ENCODE measurements at places on chromosomes 7 and 10.
A peak's percentile ranks its signal among the peaks of the same experiment; 100 is the strongest.

GRCh38 chr10:61786728-61787127 is 114.8 kb upstream of the ARID5B start:
- peak; percentile 75 for DNase-seq

DNA sequence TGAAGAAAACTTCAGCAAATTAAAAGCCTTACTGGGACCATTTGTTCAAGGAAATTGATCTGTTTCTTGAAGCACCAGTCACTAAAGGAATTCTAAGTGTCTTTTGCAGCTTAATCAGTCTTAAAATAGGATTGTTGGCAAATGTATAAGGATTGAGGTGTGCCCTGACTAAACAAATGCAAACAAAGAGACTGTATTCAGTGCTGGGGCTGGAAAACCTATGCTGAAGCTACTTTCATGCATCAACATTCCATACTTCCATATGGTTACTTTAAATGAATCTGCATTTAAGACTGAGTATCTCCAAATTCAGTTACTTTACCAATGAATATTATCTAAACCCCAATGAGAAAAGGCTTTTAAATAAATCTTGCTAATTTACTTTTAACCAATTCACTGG is 183.3 kb downstream of the ELAPOR2 start:
- no peak for DNase-seq

DNA sequence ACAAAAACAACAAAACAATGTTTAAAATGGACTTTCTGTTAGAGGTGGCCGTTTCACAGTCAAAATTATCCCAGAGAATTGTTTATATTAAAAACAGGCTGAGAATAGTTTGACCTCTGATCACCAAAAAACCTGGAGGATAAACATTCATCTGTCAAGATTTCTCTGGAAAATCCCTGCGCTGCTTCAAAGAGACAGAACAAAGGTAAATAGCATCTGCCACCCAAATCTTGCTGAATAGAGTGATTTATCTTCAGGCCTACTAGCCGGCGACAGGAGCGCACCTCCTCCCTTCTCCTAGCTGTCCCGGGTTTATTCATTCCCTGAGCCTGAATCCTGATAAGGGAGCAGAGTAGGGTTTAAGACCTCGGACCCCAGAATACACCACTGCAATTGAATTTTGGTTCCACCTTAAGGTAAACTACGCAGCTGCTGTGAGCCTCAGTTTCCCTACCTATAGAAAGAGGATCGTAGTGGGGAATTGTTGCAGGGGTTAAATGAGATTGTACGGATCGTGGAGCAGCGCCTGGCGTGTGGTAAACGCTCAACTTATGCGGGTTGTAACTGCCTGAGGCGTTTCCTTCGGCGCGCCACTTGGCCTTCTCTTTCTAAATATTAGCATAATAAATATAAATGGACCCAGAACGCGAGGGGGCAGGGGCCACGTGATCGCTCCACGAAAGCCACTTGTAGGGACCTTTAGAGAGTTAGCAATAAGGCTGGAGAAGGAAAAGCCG is 498 bp upstream of the ST7 start:
- no peak for DNase-seq

DNA sequence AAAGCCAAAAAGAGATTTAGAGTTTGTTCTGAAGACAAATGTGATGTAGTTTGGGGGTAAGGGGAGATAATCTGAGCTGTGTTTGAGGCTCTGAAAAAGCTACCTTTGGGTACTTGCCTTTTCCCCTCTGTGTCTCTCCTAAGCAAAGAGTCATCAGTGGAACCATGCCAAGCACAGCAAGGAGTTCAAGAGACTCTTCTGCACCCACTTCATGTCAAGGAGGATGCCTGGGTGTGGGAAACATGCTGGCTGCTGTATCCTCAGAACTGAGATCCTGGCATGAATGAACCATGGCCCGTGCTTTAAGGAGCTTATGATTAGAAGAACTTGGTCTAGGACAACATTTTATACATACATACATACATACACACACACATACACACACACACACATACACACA is 142.9 kb downstream of the NOC3L start:
- DNase-seq: no peak

- DNase-seq: no peak
Observed at GRCh38 chr7:47074702-47075153, 507.2 kb downstream of the TNS3 start.

DNA sequence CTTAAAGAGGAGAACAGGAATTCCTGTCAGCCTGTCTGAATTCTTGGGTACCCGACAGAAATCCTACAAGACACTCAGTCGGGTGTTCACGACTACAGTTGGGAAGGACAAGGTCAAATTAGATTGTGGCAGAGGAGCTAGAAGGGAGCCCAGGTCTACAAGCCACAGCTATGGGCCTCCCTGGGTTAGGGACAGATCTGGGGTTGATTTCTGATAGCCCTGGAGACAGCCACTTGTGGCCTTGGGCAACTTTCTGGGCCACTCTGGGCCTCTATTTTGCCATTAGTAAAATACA is 39.7 kb upstream of the ANTXRL start:
- no peak for DNase-seq

DNA sequence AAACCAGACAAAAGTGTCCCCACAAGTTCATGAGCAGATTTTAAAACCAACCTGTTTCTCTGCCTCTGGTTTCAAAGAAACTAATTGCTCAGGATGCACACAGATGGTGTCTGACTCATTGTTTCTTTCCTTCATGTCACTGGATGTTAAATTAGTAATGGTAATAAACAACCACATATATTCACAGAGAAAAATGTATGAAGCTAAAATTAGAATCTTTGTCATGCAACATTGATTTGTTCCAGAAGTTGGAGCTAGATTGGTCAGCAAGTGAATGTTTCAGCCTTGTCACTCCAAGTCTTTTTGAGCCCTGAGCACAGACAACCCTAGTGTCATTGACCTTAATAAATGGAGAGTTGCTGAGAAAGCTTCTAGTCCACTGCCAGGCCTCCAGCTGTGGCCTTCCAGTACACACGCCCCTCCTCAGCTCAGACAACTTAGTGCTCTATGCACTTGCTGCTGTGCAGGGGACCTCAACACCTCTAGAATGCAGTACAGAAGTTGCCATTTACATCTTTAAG is 175.9 kb downstream of the CCDC71L start:
- DNase-seq: peak; percentile 89

DNA sequence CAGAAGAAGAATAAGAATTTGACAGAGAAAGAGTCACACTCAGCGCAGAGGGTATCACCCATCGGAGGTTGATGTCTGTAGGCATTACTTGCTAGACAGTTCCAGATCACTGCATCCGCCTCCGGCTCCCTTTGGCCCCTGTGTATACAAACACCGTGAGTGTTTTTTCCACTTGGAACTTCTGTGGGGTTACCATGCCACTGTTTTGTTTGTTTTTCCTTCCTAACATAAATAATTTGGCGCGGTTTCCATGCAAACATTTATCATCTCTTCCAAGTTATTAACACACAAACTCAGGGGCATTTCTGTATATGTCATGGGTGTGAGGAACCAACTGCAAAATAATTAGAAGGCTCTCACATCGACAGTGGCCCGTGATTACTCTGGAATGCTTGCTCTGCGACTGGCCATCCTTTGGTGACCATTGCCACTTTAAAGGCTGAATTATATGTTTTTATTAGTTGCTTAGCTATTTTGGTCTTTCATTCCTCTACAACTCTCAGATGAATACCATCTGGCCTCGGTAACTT is 612.2 kb upstream of the MKI67 start:
- no peak for DNase-seq

DNA sequence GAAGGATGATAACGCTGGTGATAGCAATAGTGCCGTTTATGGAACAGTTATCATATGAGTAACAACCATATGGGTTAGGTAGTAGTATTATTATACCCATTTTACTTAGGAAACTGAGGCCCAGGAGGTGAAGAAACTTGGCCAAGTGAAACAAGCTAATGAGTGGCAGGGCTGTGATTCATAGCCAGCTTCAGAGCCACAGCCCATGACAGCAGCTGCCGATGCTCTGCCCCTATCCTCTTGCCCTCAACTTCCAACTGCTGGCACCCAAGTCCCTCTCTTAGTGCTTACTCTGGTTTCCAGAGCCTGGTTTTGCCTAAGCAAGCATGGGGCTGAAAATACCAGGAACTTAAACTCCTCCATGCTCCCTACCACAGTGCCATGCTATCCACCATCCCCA is 12.3 kb downstream of the SH3PXD2A start:
- DNase-seq: no peak

GRCh38 chr10:124616040-124616835 is 127.9 kb downstream of the FAM53B start:
- DNase-seq: no peak

DNA sequence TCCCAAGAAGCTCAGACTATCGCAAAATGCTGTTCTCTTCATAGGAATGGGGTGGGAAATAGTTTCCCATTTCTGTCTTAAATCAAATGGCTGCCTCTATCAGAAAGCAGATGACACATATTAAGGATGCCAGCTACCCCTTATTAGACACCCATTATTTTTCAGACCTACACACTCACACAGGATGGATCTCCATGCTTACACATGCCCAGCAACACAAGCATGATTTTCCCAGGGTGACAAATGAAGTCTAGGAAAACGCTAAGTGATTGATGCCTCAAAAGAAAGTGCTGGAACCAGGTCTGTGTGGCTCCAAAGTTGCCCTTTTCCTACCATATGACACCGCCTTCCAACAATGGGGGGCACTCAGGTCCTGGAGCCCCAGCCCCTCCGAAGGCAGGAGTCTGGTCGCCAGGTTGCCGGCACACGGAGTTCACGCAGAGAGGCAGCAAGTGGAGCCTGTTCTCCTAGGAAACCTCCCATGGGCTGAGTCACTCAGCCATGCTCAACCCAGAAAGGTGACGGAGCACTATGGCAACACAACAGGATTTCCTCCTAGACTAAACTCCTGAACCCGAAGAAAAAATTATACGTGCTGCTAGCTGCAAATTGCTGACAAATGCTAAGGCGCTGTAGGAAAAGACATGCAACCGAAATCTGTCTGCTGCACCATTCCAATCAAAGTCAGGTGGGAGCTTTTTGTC is 19.8 kb downstream of the VOPP1 start:
- DNase-seq: peak; percentile 94

GRCh38 chr7:35967366-35968139 is 166.7 kb downstream of the SEPTIN7 start:
- no peak for DNase-seq

DNA sequence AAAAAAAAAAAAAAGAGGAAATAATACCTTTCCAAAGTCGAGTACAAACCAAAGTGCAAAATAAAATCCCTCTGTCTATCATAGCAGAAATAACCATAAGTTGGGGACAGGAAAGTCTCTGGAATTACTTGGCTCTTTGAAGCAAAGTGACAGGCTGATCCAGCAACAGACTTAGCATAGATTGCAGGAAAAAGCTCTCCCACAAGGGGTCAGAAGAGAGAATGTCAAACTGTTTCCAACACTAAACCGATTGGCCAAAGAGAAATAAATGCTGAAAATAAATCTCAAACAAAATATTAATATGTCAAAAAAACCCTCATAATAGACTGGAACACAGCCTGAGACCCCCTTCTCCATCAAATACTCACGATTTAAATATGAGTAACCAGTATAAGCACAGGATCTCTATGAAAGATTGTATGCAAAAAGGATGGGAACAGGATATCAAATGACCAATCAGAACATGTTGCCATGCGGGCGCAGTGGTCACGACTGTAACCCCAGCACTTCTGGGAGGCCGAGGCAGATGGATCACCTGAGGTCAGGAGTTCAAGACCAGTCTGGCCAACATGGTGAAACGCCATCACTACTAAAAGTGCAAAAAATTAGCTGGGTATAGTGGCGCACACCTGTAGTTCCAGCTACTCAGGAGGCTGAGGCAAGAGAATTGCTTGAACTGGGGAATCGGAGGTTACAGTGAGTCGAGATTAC is 1000.7 kb upstream of the LRRN3 start:
- DNase-seq: peak; percentile 51

DNA sequence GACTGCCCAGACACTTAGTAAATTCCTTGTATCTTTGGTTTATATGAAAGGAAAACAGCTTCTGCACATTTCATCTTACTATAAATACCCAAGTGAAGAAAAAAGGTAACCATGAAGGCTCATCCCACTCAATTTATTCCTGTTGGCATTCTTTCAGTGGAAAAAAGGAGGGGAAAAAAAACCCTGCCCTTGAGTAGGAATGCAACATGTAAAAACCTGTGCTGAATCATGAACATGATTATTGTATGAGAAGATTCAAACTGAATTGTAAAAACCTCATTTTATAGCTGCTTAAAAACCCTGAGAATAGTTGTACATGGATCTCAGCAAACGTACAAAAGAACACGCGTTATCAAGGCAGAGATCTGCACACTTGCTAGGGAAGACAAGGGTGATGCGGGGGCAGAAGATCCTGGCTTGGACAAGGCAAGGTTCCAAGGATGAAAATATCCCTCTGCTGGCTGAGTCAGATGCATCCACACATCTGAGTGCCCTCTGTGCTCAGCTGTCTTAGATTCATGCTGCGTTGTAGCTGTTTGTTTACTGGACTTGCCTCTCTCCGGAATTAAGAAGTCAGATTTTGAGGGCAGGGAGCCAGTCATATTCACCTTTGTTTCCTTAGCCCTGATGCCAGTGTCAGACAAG is 658.2 kb downstream of the PARD3 start:
- DNase-seq: peak; percentile 79

DNA sequence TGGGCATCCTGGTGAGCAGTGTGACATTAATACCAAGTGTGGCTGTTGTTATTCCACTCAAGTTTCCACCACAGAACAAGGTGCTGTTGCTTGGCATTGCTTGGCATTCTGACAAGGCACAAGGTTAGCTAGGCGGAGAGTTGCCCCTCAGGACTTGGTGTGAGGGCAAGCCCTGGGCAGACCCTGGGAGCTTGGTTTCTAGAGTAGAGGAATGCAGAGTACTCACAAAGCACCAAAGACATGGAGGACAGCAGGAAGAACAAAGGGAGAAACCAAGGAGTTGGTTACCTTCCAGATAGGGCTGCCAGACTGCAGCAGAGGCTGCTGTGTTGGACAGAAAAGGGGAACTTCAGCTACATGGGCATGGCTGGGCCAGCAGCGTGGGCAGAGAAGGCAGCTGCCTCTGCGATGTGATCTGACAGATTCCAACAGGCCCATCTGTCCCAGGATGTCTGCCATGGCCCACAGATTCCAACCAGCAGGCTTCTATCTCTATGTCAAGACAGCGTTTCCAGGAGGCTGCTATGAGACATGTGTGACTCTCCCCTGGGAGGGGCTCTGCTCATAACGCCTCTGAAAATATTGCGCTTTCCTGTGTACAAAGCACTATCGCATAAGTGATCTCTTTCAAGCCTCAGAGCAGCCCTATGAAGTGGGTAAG is 1.8 kb downstream of the GOLGA7B start:
- DNase-seq: no peak

- no peak for DNase-seq
Observed at GRCh38 chr10:33001908-33002492, 44.0 kb upstream of the ITGB1 start.

All from bronchial epithelial cell (primary cell).